ENCODE measurements at places on chromosomes 7 and 10.

- DNase-seq: peak; percentile 40
These were observed 34.3 kb downstream of the INPP5A start for GRCh38 chr10:132571650-132572544.

DNA sequence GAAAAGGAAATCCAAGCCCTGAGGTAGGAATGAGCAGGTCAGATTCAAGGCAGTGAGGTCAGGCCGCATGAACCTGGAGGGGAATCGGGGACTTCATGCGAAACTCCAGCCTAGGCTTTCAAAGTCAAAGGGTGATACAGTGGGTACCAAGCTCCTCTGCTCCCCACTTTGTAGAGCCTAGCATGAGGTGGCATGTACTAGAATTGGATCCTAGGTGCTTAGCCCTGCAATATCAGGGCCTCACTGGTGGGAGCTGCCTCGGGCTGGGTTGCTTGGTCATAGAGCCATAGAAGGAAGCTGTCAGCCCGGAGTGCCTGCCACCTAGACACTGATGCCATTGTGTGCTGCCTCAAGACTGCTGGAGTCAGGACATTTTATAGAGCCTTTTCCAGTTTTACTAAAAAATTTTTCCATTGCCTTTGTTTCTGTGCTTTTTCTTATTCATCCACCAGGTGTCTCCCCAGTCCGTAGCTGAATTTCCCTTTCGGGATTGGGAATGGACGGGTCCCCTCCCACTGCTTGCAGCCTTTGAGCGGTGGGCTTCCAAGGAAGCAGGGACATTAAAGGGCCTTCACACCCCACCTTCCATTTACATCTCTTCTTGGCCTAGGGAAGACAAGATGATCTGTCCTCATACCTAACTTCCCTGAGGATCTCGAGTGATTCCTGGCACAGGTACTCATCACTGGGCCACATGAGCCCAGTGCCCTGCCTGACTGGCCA is 5.5 kb upstream of the LZTS2 start:
- DNase-seq: no peak

GRCh38 chr10:35387768-35388167 is 51.5 kb downstream of the CCNY start:
- DNase-seq: no peak

DNA sequence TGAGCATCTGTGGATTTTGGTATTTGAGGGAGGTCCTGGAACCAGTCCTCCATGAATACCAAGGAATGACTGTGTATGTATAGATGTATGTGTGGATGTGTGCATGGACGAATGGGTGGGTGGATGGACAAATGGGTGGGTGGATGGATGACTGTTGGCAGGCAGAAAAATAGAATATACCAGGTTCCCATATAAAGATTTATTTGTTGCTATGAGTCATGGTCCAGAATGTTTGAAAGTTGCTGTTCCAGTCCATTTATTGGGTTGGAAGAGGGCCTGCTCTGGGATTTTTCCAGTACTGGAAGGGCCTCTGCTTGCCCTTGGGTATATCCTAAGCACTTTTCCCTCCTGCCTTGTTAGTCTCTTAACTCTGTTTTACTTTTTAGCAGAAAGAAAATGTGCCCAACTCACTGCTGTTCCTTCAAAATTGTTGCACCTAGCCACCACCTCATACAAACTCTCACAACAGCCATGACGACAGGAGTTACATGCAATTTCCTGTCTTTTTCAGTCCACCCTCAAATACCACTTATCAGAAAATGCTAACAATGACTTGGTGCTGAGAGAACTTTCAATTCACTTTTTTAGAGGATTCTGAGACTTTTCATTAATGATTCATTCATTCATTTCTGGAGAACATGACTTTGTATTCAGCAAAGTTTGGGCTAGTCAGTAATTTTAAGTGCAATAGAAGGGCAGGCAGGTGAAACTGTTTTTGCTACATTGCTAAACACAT is 108.1 kb downstream of the EEPD1 start:
- DNase-seq: no peak

GRCh38 chr10:131173484-131174210 is 137.9 kb downstream of the TCERG1L start:
- DNase-seq: no peak

DNA sequence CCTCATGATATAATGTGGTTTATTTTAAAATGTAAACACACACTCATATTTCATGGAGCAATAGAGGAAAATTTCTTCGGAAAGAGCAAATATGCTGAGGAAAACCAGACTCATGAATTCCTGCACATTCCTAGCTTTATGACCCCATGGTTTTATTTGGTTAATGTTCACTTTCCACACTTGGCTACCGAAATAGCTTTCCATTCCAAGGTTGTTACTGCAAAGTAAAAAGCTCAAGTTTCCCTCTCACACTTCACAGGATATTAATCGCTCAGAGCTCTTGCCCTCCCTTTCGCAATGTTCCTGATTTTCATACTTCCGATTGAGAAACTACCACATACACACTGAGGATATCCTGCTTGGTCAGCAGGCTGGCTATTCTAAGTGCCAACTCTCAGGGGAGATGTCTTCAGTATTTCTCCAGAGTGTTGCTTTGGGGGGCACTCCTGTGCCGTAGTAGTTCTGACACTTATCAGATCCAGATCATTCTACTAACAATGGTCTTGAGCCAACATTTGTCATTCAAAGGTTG is 77.5 kb upstream of the STEAP1B start:
- no peak for DNase-seq

DNA sequence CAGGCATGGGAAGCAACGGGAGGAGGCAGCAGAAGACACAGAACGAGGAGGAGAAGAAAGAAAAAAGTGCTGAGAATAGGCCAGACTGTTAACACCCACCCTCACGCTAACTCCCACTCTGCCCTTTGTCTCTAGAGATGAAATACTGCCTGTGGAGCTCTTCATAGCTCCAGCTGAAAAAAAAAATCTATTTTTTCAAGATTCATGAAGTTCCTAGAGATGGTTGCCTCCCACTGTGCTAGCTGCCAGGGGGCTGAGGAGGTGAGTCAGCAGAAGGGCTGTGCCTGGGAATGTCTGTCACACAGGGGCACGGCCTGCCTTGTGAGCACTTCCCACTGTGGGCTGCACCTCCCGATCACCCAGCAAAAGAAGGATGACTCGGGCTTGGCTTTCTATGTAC is 144.5 kb downstream of the RNF216 start:
- DNase-seq: no peak

DNA sequence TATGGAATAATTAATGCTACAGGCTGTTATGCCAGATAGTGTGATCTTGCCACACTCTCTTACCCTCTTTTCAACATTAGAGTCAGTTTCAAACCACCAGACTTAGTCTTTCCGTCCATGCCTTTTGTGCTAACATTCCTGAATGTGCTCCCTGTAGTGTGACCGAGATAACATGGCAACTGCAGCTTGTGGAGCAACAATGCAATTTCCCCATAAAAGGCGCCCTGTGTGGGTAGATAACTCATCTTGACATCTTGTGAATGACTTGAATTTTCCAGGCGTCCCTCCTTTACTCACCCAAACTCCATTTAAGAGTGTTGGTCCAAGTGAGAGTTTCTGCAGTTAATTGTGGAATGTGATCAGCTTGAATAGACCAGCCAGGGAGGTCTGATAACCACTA is 99.6 kb downstream of the DNAH11 start:
- DNase-seq: no peak

DNA sequence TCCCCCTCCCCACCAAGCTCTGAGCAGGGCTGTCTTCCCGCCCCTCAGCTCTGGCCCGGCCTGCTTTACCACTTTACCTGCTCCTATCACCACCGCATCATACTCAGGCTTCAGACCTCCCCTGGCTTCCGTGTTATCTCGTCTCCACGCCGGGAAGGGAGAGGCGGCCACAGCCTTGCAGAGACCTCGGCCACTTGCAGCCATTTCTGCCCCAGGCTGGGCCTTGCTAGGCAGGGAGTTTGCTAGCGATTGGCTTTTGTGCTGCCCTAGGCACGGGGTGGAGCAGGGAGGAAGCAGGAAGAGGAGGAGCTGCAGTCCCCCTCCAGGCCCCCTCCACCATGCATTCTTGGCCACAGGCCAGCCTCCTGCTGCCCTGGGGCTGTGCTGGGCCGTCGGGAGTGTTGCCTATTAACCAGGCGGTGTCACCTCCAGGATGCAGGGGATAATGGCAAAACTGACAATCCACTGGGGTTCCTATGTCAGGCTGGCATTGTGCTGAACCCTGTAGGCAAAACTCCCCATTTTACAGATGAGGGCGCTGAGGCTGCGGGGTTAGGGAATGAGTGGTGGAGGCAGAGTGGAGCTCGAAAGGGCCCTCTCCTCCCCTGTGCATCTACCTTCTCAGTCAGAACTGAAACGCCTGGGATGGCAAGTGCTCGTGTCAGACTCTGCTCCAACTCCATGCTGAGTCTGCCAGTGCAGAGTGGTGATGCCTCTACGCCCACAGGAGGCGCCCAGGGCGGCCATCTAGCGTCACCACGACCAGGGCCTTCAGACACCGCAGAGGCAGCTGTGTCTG is at the start of gene PYROXD2:
PYROXD2 (minus strand) TSS at position 251 of the 799 bp plus-strand sequence; CDS start at position 204, 47 bp downstream.
- DNase-seq: no peak

DNA sequence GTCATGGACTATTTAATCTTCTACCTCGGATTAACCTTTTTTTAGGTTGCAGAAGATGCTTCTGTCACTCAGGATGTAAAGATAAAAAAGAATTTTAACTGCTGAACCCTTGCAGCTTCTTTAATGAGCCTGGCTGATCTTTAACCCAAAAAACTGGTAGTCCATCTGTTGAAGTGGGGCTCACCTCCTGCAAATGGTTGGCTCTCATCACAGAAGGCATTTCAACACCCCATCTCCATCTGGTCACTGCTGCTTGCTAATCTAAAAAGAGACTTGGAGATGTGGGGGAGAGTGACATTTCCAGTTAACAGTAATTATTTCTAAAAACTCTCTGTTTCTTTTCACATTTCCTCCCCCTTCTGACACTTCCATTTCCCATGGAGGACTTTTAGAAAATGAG is 208.6 kb downstream of the LHFPL3 start:
- DNase-seq: no peak

DNA sequence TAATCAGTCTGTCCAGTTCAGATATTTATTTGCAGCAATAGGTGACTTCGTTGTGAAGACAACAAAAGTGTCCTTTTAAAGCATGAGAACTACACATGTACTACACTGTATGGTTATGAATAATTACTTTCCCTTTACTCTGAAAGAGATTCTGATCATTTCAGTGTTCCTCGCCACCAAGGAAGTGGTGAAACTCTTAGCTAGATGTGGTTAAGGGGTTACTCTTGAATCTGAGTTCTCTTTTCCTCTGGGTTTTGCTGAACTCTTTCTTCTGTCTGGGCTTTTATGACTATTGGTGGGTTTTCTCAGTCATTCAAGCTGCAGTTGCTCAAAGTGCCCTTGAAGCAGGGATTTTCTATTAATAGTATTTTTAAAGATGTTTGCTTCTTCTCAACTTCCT is 127.9 kb upstream of the SEM1 start:
- DNase-seq: no peak

GRCh38 chr7:142499635-142500034 is 241.8 kb upstream of the PRSS58 start:
- DNase-seq: no peak

DNA sequence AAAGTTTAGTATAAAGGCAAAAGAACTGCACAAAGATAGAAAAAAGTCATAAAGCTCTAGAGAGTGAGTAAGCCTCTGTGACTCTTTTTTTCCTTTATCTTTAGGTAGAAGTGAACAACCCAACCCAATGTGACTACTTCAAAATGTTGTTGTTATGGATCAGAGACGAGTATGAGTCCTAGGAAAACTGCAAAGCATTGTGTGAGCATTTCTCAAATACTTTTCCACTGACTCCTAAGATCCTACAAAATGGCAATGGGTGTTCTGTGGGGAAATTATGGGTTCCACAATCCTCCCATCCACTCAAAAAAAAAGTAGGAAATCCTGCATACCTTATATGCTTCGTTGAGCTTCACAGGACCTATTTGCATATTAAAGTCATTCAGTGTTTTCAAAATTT is 177.1 kb downstream of the DGKI start:
- DNase-seq: no peak

DNA sequence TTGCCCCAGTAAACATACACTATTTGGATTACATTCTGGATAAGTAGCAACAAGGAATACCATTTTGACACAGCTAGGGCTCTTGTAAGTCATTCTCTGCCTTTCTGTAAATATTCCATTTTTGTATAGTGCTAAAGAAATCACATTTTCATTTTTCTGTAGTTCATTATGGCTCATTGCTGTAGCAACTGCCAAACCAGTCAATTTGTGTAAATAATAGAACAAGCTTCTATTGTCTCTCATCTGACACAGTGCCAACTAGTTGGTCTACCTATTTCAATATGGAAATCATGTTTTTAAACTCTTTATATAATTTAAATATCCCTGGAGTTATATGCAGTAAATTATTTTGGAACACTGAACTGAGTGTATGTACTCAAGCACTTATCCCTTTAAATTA is 193.7 kb downstream of the RELN start:
- no peak for DNase-seq

DNA sequence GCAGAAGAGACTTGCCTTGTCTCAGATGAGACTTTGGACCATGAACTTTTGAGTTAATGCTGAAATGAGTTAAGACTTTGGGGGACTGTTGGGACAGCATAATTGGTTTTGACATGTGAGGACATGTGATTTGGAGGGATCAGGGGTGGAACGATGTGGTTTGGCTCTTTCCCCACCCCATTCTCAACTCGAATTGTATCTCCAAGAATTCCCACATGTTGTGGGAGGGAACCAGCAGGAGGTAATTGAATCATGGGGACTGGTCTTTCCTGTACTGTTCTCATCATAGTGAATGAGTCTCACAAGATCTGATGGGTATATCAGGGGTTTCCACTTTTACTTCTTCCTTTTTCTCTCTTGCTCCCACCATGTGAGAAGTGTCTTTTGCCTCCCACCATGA is 229.7 kb upstream of the KCND2 start:
- no peak for DNase-seq

GRCh38 chr7:151187409-151188251 is 580 bp upstream of the ASB10 start:
- no peak for DNase-seq

GRCh38 chr10:101601541-101601940 is 13.4 kb downstream of the DPCD start:
- DNase-seq: no peak

GRCh38 chr10:58756130-58756719 is 243.6 kb downstream of the BICC1 start:
- DNase-seq: no peak

DNA sequence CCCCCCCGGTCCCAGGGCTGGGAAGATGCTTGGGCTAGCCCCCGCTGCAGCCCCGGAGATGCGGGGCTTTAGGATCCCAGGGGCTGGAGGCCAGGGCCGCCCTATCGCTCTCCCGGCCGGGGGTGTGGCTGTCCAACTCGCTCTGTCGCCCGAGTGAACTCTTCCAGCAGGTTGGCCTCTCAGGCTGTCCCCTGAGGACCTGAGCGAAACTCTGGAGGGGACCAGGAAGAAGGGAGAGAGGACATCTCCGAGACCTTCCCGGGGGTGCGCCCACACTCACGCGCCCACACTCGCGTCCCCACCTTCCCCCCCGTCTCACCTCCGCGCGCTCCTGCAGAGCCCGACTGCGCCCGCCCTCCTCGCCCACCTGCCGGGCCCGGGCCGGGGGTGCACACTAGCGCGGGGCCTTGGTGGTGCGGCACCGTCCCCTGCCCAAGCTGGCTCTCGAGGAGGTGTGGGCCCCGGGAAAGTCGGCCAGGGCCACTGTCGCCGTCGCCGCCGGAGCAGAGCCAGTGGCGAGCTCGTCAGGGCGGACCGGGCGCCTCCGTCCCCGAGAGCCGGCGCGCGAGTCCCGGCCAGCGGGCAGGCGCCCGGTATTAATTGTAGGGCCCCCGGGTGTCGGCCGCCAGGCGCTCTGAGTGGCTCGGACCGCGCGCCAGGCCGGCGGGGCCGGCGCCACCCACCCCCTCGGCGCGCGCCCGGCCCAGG is 101.7 kb upstream of the SVIL start:
- no peak for DNase-seq

- DNase-seq: no peak
These were observed 106.2 kb downstream of the TFEC start for GRCh38 chr7:115924411-115924810.
